ENCODE measurements at places on chromosomes 16 and 17.

GRCh38 chr17:47099451-47099986 lies 89.6 kb downstream of the CDC27 start:
- DNase-seq: no peak

- DNase-seq: no peak
These were observed 27.3 kb downstream of the C17orf75 start for GRCh38 chr17:32314636-32315035.

DNA sequence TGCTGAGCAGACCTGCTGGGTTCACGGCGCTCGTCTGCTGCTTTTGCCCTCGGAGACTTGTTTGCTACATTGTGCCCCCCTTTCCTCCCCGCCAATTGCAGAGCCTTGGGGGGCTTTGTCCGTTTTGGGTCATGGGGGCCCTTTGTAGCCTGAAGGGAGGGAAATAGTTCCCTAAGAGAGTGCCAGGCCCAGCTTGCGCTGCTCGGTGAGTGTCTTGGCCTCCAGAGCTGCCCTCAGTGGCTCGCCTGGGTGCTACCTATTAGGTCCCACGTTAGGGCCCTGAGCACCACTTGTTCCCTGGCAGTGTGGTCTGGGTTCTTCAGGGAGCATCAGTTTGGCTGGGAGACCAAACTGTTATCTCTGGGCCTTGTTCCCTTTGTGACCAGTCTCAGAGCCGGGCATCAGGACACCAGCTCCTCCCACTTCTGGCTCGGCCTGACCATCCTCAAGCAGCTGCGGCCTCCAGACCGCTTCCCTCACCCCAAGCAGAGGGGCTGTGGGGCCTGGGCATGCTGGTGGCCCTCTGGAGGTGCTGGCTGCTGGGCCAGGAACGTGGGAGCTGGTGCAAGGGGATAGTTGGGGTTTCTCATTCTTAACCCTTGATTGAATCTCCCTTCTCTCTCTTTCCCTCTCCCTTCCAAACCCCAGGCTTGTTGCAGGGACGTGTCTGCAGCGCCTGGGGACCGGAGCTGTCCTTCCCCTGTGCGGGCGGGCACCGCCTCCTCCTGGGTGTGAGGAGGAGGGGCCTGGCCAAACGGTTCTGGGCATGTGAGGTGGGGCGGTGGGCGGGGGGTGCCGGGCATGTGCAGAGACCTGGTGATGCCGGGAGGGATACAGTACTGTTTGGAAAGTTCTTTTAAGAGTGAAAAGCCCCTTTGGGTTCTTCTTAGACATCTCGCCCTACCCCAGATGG lies 16.0 kb upstream of the ITGB4 start:
- DNase-seq: no peak

- no peak for DNase-seq
These were observed 850 bp upstream of the PNMT start for GRCh38 chr17:39667262-39667944.

DNA sequence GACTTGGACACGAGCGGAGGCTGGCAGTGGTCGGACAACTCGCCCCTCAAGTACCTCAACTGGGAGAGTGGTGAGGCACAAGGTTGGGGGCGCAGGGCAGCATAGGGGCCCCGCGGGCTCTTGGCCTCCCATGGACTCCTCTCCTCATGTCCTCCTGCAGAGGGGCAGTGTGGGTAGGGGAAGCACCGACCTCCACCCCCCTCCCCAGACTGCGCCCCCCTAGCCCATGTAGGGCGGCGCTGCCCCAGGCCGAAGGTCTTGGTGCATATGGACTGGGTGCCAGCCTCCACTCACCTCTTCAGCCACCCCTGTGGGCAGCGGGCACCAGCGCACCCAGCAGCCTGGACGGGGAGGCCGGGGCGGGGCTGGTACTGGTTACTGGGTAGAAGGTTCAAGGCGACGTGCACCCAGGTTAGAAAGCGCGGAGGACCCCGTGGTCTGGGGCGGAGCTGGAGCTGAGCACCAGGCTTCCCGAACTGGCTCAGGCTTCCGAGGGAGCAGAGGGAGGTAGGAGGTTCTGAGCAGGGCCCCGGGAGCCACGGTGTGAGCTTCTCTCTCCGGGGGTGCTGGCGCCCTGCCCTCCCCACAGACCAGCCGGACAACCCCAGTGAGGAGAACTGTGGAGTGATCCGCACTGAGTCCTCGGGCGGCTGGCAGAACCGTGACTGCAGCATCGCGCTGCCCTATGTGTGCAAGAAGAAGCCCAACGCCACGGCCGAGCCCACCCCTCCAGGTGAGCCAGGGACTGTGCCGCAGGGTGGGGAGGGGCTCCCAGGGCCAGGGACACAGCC lies 39.5 kb downstream of the MRC2 start:
- no peak for DNase-seq

- peak; percentile 11 for DNase-seq
These were observed 11.4 kb downstream of the NETO2 start for GRCh38 chr16:47132308-47132707.

- no peak for DNase-seq
These were observed 21.8 kb downstream of the NUDT7 start for GRCh38 chr16:77744141-77744540.

DNA sequence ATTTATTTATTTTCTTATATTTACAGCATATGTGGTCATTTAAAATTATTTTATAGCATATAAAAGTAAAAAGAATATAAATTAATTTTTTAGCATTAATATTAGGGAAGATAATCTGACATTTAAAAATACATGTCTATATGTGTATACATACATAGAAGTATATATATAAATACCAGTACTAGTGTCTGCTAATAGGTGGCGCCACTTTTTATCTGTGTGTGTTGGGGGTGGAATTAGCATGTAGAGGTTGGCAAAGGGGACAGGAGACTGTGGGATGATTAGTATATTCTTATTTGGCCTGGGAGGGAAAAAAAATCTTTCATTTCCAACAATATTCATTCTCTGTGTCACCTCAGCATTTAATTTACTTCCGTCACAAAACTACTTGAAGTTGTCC lies 359.1 kb downstream of the WWOX start:
- no peak for DNase-seq

GRCh38 chr16:60818465-60818864 lies 1217.8 kb downstream of the CDH8 start:
- DNase-seq: peak; percentile 72

GRCh38 chr16:88856122-88856827 lies 472 bp downstream of the GALNS start:
- DNase-seq: no peak

GRCh38 chr17:69425978-69426377 lies 11.5 kb downstream of the MAP2K6 start:
- DNase-seq: no peak

DNA sequence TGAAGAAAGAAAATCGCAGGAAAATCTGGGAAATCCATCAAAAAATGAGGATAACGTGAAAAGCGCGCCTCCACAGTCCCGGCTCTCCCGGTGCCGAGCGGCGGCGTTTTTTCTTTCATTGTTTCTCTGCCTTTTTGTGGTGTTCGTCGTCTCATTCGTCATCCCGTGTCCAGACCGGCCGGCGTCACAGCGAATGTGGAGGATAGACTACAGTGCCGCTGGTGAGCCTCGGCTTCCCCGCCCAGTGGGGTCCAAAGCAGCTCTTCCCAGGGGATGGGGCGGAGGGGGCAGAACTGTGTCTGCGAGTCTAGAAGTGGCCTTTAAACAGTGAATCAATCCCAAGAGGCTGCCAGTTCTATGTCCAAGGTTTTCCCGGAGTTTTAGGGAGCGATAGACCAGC lies 19.8 kb downstream of the FAM234A start:
- no peak for DNase-seq

- no peak for DNase-seq
These were observed 60.9 kb downstream of the RAI1 start for GRCh38 chr17:17742133-17742621.

DNA sequence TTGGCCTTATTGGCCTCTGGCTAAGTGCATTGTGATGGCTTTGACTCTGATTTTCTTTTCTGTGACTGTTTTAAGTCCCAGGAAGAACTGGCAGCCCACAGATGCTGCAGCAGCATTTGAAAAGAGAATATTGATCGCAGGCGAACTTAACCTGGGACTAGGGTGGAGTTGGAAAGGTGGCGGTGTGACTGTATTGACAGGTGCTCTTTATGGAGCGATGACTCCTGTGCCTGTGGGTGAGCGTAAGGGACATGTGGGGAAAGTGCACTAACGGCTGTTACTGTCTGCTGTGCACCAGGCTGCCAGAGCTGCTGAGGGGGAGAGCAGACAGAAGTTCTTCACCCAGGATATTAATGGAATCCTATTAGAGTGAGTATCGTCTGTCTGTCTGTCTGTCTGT lies 21.3 kb downstream of the UBN1 start:
- no peak for DNase-seq

GRCh38 chr16:79707876-79708275 lies 107.3 kb upstream of the MAF start:
- DNase-seq: no peak

GRCh38 chr16:580141-580945 lies 9.5 kb upstream of the RAB40C start:
- no peak for DNase-seq

DNA sequence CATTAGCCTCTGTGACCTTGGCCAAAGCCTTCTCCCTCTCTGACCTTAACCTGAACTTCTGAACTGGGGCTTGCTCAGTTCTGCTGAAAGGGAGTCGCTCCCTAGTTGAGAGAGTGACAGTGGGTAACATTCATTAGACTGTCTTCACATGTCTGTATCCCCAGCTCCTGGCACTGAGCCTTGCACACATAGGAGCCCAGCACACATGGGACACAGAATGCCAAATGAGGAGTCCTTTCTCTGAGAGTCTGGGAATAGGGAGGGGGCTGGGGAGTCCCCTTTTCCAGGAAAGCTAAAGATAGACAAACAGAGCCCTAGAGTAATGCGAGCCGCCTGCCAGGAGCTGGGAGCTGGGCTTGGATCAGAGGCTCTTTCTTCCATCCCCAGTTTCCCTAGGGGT lies 2.5 kb downstream of the TAC4 start:
- peak; percentile 62 for DNase-seq

DNA sequence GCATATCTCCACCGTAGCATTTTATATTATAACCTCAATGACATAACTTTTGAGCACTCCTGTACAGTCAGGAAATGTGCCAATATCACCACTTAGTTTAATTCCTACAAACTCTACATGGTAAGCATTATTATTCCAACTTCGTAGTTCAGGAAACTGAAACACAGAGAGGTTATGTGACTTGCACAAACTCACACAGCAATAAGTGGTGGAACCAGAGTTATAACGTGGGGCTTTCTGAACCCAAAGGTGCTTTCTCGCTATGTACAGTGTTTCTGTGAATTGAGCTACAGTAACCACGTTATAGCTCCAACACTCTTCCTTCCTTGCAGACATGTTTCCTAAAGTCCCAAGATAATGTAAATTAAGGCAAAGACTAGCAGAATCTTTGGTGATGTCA lies 330.2 kb downstream of the GRIN2A start:
- DNase-seq: no peak

DNA sequence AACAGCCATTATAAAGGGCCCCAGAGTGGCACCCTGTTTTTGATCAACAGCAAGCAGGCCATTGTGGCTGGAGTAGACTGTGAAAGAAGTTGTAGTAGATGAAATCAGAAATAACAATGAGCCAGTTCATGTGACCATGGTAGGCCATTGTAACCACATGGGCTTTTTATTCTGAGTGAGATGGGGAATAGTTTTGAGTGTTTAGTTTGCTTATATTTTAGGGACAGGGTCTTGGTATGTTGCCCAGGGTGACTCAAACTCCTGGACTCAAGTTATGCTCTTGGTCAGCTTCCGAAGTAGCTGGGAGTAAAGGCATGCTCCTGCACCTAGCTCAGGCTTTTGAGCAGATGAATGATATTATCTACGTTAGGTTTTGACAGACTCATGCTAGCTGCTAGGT lies 12.0 kb downstream of the CBFB start:
- peak; percentile 19 for DNase-seq

DNA sequence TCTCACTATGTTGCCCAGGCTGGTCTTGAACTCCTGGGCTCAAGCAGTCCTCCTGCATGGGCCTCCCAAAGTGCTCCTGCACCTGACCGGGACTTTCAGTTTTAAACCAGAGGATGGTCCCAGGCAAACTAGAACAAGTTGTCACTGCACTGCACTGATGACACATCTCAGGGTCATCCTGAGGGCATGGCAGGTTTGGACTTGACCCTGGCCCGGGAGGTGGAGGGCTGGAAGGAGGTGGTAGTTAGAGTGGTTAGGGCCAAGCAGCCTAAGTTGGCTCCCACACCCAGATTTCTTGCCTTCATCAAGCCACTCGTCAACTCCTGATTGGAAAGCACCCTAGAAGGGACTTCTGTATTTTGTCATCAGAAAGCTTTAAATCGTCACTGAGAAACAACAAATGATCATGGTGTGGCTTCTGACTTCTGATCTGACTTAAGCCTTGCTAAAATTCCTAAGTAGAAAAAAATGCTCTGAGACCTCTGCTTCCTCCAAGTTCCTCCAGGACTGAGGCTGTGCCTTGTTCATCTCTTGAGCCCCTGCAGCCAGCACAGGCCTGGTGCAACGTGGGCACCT lies 43.5 kb downstream of the EMP2 start:
- DNase-seq: no peak

DNA sequence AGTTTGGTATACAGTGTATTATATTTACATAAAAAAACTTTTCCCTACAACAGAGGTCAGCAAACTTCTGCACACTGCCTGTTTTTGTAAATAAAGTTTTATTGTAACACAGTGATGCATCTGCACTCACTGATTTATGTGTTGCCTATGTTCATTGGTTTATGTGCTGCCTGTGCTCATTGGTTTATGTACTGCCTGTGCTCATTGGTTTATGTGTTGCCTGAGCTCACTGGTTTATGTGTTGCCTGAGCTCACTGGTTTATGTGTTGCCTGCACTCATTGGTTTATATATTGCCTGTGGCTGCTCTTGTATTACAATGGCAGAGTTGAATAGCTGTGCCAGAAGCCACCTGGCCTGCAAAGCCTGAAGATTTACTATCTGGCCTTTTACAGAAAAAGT lies 81.6 kb downstream of the MYH11 start:
- DNase-seq: peak; percentile 18

DNA sequence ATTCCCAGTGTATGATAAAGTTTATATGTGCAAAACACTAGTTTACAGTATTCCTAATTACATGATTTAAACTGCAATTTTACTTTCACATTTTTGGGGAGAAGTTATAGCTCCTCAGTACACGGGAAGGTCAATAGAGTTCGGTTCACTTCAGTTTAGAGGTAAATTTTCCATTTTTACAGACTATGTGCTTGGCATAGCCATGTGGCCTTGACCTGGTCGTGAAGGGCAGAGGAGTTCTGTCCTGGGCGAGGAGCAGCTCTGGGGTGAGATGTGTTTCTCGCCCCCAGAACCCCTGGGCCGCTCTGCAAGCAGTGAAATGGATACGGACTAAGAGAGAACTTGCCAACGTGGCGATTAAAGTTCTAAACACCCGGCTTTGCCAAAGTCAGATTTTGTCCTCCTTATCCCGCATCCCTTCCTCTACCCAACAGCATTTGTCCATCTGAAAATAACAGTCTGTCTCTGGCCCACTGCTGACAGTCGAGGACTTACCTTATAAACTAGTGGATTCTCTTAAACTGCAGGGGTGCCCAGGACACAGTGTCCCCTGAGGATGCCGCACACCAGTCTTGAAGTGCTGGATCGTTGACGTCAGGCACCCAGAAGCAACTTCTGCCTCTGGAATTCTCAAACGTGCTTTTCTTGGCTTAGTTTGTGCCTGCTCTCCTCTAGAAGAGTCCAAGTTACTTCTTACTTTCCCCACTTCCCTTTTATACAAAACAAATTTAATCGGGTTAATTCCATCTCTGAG lies 1.5 kb upstream of the SIAH1 start:
- DNase-seq: no peak

- peak; percentile 94 for DNase-seq
These were observed 119.8 kb downstream of the HIC1 start for GRCh38 chr17:2174468-2175293.
